Panc1 (cell line): ENCODE measurements at places on chromosomes 2 and 18.

DNA sequence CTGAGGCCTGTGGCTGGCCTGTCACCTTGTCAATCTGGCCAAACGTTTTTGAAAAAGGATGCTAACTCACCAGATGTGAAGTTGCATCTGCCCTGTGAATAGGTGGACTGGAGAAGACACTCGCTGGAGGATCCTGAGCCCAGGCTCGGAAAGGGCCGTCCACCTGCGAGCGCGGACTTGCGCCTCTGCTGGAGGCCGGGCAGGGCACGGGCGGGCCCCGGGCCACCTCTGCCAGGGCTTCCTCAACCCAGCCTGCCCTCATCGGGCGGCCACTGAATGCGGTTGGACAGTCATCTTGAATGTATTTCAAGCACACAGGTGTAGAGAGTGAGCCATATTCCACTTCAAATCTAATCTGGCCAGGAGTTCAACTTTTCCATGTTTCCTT is 83.9 kb downstream of the FAM210A start:
- no peak for DNase-seq

GRCh38 chr2:216695401-216695821 is at the start of gene IGFBP5:
TSS of gene IGFBP5 (minus strand) at chr2:216695549. CDS start at chr2:216694775, 774 bp downstream.
- no peak for DNase-seq

- no peak for DNase-seq
These were observed 62.6 kb downstream of the EIF5B start for GRCh38 chr2:99399795-99400194.

- DNase-seq: no peak
These were observed 28.9 kb downstream of the EIPR1 start for GRCh38 chr2:3348767-3349166.

GRCh38 chr2:112996635-112997034 is 8.6 kb upstream of the IL36A start:
- DNase-seq: no peak
